ENCODE measurements at places on chromosomes 16 and 17.

DNA sequence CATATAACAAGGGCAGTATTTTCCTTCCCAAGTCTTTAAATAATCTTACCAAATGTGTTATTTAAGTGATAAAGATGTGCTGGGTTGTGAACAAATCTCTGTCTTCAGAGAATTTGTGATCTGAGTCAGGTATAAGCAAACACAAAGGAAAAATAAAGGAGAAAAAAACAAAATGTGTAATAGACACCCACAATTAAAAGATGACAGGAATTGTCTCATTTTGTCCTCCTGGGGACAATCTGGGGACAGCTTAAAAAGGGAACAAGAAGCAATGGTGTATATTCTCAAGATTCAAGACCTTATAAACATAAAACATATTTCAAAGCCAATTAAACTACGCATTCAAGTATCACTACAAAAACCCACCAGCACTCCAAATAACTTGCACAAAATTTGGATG, 107.2 kb downstream of the TRIM37 start:
- DNase-seq = no peak

DNA sequence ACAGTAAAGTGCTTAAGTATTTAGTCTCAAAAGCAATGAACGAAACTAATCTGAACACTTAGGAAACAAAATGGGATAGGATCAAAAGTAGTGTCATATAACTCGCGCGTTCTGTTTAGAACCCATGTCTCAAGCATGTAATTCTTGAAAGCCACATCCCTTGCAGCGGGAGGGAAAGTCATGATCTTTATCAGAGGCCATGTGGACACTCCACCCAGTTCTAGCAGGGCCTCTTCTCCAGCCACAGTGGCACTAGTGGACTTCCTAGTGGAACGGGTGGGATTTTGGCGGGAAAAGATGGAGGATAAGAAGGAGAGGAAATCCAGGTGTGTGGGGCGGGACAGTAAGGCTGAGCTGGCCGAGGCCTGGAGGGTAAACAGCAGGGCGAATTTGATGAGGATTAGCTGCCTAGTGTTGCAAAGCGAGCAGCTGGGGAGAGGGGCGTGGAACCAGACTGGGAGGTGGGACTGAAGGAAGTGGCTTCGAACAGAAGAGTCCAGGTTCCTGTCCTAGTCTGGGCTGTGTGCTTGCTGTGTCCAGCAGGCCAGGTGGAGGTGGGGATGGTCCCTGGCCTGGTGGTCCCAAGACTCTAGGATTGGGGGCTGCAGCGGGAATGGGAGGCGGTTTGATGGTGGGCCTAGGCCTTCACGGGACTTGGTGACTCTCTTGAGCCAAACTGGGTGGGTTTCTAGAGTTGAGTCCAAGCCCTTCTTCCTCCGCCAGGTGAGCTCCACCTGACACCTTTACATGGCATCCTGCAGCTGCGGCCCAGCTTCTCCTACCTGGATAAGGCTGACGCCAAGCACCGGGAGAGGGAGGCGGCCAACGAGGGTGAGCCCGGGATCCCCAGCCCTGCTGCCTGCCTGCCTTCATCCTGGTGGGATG, 15.9 kb downstream of the POLR3E start:
- DNase-seq = peak; percentile 96

DNA sequence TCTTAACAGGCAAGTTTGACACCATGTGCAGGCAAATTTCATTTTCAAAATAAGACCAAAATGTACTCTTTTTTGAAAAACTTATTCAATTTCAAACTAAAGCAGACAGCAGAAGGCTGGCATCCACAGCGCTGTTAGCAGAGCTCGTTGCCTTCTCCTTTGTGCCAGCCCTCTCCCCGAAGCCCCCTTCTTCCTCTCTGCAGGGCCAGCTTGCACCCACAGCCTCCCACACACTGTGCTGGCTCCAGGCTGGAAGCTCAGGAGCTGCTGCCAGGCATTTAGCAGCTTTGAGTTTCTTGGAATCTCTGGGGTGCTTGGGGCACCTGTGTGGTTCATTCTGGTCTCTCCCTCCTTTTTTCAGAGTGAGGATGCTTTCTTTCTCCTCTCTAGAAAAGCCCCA, 37.7 kb downstream of the GP2 start:
- no peak for DNase-seq

DNA sequence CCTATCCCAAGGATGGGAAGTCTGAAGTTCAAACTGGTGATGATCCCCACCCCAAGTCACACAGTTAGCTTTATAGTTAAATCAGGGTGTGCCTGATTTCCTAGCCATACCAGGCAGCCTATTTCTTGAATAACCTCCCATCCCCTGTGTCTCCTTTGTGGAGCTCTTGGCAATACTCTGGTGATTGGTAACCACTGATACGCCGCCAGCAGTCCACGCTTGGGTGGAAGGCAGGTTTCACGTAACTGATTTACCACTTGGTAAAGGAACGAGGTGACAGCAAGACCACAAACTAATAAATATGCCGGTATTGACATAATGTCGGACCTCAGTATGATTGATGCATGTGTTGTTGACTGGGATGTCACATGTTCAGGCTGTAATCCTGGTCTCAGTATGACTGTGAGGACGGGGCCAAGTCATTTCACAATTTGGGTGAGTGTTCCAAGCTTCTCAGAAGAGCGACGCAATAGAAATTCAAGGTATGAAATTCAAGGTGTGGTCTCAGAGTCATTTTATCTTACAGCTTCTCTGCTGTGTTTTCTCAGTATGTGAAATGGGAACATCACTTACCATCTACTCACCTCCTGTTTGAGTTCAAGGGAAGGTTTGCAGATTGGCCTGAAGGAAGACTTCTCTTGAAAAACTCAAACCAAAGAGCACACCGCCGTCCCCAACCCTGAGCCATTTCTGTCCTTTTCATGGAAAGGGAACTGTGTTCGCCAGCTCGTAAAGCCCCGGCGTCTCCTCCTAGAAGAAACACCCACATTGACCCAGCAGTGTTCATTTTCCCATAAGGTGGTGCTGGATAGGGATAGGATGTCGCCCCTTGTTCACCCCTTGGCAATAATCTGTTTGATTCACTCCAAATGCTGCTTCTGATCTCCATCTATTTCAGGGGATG, 678.9 kb downstream of the WWOX start:
- DNase-seq = no peak

DNA sequence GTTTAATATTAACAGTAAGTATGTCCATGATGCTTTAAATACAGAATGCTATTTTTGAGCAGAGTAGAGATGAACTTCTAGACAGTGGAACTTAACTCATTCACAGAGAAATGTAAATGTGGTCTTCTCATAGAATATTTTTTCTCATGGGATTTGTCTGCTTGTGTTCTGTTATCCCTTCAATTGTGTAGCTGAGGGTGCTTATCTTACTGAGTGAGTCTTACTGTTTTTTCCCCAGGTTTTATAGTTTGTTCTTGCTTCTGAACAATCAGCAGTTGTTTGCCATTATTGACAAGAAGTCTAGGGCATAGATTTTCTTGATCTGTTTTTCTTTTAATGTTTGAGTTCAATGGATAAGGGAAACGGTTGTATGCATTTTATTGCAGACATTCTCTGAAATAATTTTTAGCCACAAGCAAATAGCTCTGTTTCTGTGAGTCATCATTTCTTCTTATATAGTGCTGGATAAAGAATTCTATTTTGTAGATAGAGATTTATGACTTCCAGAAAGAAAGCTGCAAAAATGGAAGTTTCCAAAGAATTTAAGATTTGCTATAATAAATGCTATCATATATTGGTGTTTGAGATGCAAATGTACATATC, 60.5 kb downstream of the NF1 start:
- no peak for DNase-seq

- DNase-seq = peak; percentile 64
Measured at GRCh38 chr16:88798772-88799455, 4.7 kb upstream of the CDT1 start.

DNA sequence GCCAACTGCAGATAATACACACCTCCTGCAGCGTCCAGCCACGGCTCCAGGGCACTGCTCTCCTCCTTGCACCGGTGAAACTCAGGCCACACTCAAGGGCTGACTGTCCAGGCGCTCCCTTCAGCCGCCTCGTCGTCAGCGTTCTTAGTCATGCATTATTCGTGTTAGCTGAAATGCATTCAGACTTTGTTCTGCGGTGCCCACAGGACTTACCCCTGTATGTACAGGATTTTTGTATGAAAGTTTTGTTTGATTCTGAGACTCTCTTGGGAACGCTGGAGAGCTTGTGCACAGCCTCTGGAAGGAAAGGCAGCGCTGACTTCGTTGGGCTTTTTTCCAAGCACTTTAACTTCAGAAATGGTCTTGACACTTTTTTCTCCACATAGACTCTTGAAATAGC, 22.1 kb downstream of the CIBAR2 start:
- DNase-seq = no peak

GRCh38 chr17:73039282-73039681, 53.2 kb downstream of the SLC39A11 start:
- DNase-seq = no peak

- no peak for DNase-seq
Measured at GRCh38 chr17:67481808-67482207, 104.7 kb downstream of the PITPNC1 start.

DNA sequence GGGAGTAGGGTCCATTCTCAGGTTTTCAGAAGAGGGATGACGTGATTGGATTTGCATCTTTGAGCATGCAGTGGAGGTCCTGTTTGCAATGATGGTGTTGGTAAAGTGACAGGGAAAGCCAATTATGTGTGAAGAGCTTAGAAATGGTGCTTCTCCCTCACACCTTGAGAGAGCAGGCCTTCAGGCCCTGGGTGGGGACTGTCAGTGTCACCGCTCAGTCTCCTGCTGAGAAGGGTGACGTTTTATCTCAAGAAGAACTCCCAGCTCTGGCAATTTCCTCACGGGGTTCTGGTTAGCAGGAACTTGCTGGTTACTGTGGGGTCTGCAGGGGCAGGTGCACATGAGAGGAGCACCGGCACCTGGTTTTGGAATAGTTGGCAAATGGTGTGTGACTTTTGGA, 11.2 kb downstream of the PLCG2 start:
- peak; percentile 17 for DNase-seq

DNA sequence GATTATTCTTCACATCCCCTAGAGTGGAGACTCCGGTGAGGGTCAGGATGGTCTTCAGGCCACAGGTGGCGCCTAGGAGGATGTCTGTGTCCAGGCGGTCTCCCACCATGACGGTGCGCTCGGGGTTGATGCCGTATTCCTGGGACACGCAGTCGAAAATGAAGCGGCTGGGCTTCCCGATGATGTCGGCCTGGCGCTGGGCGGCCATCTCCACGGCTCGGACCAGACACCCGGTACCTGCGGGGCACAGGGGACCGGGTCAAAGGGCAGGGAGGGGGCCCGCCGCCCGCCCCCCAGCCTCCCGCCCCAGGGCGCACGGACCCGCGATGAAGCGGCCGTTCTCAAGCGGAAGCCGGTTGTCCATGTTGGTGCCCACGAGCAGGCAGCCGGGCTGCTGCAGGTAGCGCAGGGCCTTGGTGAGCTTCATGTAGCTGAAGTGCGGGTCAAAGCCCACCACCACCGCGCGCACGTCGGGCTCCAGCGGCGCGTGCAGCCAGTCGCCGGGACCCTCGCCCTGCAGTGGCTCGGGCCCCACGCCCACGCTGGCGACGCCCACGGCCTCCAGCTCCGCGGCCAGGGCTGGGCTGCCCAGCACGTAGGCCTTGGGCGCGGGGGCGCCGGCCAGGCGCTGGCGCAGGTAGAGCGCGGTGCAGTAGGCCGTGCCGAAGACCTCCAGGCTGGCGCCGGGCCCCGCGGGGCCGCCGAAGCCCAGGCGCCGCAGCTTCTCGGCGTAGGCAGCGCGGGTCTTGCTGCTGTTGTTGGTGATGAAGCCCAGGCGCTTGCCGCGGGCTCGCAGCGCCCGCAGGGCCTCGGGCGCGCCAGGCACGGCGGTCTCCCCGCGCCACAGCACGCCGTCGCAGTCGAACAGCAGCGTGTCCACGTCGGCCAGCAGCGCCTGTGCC, 572 bp downstream of the PGP start:
- no peak for DNase-seq

- no peak for DNase-seq
Measured at GRCh38 chr17:34252095-34252443, 3.0 kb upstream of the CCL2 start.

DNA sequence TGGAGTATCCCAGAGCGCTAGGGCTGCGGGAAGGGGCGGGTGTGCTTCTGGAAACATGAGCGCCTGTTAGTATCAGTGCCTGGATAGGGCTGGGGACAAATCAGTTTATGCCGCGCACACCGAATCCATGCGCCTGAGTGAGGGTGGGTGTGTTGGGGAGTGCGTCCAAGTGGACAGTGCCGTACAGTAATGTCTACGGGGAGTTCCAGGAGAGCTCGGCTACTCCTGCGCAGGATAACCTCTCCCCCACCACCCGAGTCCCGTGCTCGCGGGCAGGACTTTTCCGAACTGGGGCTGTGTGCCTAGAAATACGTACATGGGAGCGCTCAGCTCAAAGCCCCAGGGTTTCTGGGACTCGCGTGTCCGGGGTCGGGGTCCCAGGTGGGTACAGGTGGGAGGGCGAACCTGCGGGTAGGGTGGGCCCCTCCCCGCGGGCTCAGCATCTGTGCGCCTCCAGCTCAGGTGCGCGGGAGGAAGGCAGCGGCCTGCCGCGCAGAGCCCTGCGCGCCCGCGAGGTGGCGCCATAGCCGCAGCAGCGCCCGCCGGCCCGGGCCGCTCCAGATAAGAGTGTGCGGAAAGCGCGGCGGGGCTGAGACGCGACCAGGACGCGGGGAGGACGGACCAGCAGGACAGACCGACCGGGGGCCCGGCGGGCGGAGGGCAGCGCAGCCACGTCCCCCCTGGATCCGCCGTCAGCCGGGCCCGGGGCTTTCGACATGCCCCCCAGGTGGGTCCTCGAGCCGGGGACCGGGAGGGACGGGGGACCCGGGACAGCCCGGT, at the start of gene HIC1:
Gene HIC1, plus strand, starts transcription at position 592 of the 780 bp plus-strand sequence. CDS start 1,588 bp downstream, outside the sequence.
- DNase-seq = peak; percentile 80

- DNase-seq = no peak
Measured at GRCh38 chr17:35371934-35372333, 1.5 kb downstream of the SLFN11 start.

DNA sequence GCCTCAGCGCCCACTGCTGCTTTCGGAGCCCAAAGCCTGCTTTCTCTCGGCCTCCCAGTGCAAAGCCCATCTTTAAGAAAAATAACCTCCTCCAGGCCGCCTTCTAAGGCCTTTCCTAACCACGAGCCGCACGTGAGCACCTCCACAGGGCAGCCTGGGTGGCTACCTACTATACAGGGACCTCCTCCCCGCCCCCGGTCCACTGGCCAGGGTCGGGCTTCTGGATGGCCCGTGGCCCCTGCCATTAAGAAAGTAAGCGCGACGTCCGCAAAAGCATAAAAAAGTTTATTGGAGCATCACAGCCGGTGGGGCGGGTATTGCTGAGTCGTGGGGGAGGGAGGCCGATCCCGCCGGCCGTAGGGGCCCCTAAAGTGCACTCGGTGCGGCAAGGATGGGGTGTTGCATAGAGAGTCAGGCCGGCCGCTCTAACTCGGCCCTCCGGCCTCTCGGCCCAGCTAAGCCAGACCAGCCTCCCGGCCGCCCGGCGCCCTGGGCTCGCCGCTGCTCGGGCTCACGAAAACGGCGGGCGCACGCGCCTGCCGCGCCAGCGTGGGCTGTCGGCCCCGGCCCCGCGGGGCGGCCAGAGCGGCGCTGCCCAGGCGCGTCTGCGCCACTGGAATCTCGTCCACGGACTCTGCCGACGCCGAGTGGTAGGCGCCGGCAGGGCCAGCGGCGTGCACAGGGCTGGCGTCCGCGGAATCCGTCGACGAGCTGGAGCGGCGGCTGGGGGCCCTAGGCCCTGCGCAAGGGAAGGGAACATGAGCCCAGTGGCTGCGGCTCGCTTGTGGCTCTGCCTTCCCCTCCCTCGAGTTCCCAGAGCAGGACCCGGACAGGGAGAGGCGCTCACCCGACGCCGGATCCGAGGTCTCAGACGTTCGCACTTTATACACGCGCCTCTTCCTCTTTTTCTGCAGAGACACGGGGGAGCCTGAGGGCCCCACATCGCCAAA, 1.1 kb upstream of the TPPP3 start:
- DNase-seq = no peak

GRCh38 chr17:2710071-2710802, 1.3 kb downstream of the CLUH start:
- DNase-seq = peak; percentile 51

Measured in NCI-H82 (cell line).